ENCODE measurements at places on chromosomes 6 and 20.
A peak's percentile ranks its signal among the peaks of the same experiment; 100 is the strongest.

DNA sequence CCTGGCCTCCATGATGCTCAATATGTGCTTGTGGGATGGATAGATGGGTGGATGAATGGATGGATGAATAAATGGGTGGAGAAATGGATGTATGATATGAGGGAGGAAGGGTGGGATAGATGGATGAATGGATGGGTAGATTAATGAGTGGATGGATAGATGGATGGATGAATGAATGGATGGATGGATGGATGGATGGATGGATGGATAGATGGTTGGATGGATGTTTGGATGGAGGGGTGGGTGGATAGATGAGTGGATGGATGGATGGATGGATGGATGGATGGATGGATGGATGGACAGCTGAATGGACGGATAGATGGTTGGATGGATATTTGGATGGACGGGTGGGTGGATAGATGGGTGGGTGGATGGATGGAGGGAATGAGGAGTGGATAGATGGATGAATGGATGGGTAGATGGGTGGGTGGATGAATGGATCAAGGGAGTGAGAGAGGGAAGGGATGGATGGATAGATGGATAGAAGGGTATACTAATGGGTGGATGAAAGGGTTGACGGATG lies 139.4 kb downstream of the CEBPB start:
- peaks cover 10% of the 10 kb centered on the region for H3K4me1 ChIP-seq
- H3K36me3 ChIP-seq, result no peaks in the 10 kb centered on the region
- DNase-seq, result no peak
- no peaks in the 10 kb centered on the region for H3K27me3 ChIP-seq
- H3K4me3 ChIP-seq, result no peak overlapping the region

- H3K27ac ChIP-seq, result no peak overlapping the region
- H3K4me1 ChIP-seq, result peaks cover 38% of the 10 kb centered on the region
- no peak for DNase-seq
Observed at GRCh38 chr6:132135409-132135808, 184.2 kb upstream of the CCN2 start.

DNA sequence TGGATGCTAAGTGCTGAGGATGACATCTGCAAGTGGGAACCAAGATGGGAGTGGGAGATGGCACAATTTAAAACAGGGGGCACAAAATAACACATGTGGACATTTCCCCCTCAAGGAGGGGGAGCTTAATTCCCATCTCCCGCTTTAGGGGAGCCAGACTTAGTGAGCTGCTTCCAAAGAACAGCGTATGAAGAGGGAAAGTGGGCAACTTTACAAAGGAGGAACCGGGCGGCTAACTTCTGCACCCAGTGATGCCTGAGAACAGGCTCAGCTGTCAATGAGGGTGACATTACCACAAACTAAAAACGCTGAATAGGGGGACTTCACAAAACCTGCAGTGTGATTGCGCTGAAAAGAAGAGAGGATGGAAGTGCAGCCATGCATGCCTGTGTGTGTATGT lies 95.5 kb upstream of the NXT1 start:
- peaks cover 11% of the 10 kb centered on the region for H3K4me1 ChIP-seq
- H3K27me3 ChIP-seq, result no peaks in the 10 kb centered on the region
- DNase-seq, result no peak
- H3K36me3 ChIP-seq, result no peaks in the 10 kb centered on the region
- H3K4me3 ChIP-seq, result no peak overlapping the region

DNA sequence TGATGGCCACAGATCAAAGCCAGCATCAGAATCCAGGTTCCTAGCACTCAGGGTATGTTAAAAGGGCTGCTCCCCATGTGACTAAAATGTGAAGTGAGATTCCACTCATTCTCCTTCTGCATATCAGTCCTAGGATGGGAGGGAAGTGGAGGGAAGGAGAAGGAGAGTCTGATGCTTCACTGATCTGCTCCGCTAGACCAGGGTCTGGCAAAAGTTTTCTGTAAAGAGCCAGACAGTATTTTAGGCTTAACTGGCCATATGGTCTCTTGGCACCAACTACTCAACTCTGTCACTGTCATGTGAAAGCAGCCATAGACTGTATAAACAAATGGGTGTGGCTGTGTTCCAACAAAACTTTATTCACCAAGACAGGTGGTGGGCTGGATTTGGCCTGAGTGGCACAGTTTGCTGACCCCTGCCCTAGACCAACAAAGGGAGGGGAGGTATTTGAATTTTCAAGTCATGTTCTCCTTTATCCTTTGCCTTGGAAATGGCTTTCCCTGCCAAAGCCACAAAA lies 22.6 kb downstream of the GHRH start:
- H3K4me1 ChIP-seq, result peaks cover 5% of the 10 kb centered on the region
- H3K4me3 ChIP-seq, result no peak overlapping the region
- H3K27me3 ChIP-seq, result no peaks in the 10 kb centered on the region
- H3K36me3 ChIP-seq, result peaks cover 90% of the 10 kb centered on the region
- DNase-seq, result no peak

GRCh38 chr20:23907579-23907978 lies 28.0 kb upstream of the CST5 start:
- peaks cover 19% of the 10 kb centered on the region for H3K36me3 ChIP-seq
- DNase-seq, result no peak
- H3K27ac ChIP-seq, result no peak overlapping the region
- H3K4me1 ChIP-seq, result peaks cover 4% of the 10 kb centered on the region

DNA sequence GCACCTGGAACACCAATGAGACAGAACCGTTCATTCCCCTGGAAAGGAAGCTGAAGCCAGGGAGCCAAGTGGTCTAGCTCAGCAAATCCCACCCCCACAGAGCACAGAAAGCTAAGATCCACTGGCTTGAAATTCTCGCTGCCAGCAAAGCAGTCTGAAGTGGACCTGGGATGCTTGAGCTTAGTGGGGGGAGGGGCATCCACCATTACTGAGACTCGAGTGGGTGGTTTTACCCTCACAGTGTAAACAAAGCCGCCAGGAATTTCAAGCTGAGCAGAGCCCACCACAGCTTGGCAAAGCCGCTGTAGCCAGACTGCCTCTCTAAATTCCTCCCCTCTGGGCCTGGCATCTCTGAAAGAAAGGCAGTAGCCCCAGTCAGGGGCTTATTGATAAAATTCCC lies 53.1 kb downstream of the KIF16B start:
- no peaks in the 10 kb centered on the region for H3K27me3 ChIP-seq
- peaks cover 20% of the 10 kb centered on the region for H3K36me3 ChIP-seq
- peaks cover 43% of the 10 kb centered on the region for H3K4me1 ChIP-seq
- H3K4me3 ChIP-seq, result no peak overlapping the region

DNA sequence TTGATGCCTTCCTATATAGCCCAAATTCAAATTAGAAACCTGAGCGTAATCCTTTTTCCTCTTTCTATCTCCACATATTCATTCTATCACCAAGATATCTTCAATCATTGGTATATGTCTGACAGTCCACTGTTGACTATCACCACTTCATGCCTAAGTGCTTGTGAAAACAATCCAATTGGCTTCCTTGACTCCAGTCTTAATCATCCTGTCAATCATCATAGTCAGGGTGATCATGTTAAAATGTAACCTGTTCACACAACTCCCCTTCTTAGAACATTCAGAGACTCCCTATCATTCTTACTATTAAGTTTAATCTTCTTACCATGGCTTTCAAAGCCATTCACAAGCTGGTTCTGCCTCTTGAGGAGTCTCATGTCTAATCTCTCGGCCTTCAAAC lies 616.7 kb downstream of the PHF3 start:
- DNase-seq, result no peak
- H3K36me3 ChIP-seq, result peaks cover 12% of the 10 kb centered on the region
- H3K27ac ChIP-seq, result no peak overlapping the region
- no peak overlapping the region for H3K4me3 ChIP-seq

DNA sequence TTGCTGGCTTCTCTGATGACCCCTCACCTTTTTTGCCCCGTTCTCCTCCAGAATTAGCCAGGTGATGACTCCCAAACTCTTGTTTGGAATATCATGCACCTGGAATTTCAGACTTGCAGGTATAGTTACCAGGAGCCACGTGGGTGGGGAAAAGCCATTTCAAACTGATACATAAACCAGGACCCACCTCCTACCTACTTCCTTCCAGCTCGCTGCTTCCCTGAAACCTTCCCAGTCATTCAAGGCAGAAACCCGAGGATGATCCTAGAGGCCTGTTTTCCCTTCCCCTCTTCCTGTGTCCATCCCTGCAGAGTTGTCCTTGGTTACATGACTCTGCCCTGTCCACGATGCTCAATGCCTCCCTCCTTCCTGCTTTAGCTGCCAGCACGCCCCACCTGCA lies 101.9 kb downstream of the MTHFD1L start:
- no peak for DNase-seq
- H3K27ac ChIP-seq, result 0 out of 2 replicates have a peak overlapping the region, but pooled peaks have one; percentile 10
- no peaks in the 10 kb centered on the region for H3K27me3 ChIP-seq

- H3K36me3 ChIP-seq, result no peaks in the 10 kb centered on the region
- H3K4me3 ChIP-seq, result no peak overlapping the region
- peaks cover 15% of the 10 kb centered on the region for H3K4me1 ChIP-seq
- H3K27me3 ChIP-seq, result no peaks in the 10 kb centered on the region
- H3K27ac ChIP-seq, result no peak overlapping the region
- DNase-seq, result no peak
Observed at GRCh38 chr20:53077373-53078205, 105.4 kb downstream of the TSHZ2 start.

DNA sequence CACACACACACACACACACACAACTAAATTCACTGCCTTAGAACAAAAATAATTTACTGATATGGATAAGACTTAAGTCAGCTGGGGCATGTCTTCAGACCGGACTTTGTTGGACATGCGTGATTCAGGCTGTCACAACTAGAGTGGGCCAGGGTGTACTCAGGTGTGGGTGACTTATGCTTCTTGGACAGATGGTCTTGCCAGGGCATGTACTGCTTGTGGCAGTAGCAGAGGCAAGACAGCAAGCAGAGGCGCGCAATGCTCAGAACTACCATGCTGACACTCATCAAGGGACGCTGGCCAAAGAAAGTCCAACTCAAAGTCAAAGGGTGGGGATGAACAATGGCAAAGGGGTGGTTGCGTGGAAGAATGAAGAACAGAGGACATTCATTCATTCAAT lies 437.5 kb downstream of the CBLN4 start:
- no peak overlapping the region for H3K4me3 ChIP-seq
- DNase-seq, result no peak
- H3K27ac ChIP-seq, result no peak overlapping the region
- H3K4me1 ChIP-seq, result no peaks in the 10 kb centered on the region
- H3K36me3 ChIP-seq, result peaks cover 79% of the 10 kb centered on the region
- peaks cover 4% of the 10 kb centered on the region for H3K27me3 ChIP-seq

GRCh38 chr6:101733899-101734298 lies 340.4 kb downstream of the GRIK2 start:
- peaks cover 32% of the 10 kb centered on the region for H3K4me1 ChIP-seq
- H3K36me3 ChIP-seq, result peaks cover 45% of the 10 kb centered on the region
- no peaks in the 10 kb centered on the region for H3K27me3 ChIP-seq
- DNase-seq, result no peak
- H3K27ac ChIP-seq, result no peak overlapping the region

- H3K27ac ChIP-seq, result no peak overlapping the region
- H3K4me1 ChIP-seq, result peaks cover 28% of the 10 kb centered on the region
- no peak for DNase-seq
- no peaks in the 10 kb centered on the region for H3K27me3 ChIP-seq
- no peak overlapping the region for H3K4me3 ChIP-seq
- H3K36me3 ChIP-seq, result no peaks in the 10 kb centered on the region
Observed at GRCh38 chr20:15564981-15565380, 1008.3 kb downstream of the KIF16B start.

DNA sequence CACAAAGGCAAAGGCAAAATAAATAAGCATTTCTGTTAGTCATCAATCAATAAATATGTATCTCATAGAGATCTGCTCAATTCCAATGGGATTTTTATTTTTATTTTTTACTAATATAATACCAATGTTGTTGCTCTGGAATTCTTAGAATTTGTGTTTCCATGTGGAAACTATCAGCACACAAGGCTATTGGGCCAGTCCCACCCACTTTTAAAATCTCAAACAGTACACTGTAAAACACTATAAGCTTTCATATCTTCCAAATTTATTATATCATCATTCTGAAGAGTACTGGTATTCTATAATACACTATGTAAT lies 563.8 kb upstream of the MARCKS start:
- H3K36me3 ChIP-seq, result no peaks in the 10 kb centered on the region
- H3K4me1 ChIP-seq, result peaks cover 36% of the 10 kb centered on the region
- no peak overlapping the region for H3K27ac ChIP-seq
- no peak for DNase-seq

DNA sequence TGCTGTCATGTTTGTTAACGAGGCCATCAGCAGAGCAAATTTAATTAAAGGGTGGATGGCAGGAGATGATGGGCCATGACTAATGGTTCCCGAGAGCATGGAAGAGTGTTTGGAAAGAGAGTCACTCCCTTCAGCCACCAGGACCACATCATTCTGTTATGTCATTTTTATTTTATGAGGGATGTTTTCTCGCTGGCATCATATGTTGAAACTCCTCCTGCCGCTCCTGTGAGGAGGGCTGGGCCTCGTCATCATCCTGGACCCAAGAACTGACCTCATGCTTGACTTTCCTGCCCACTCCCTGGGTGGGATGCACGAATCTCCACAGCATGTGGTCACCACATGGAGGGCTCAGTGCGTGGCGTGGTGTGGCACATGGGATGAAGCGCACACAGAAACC lies 86.4 kb upstream of the FRMD1 start:
- no peak overlapping the region for H3K4me3 ChIP-seq
- DNase-seq, result no peak
- H3K36me3 ChIP-seq, result peaks cover 17% of the 10 kb centered on the region
- H3K4me1 ChIP-seq, result peaks cover 32% of the 10 kb centered on the region
- H3K27me3 ChIP-seq, result 0 out of 2 replicates have a peak, but pooled peaks cover 2% of the 10 kb centered on the region
- H3K27ac ChIP-seq, result no peak overlapping the region

DNA sequence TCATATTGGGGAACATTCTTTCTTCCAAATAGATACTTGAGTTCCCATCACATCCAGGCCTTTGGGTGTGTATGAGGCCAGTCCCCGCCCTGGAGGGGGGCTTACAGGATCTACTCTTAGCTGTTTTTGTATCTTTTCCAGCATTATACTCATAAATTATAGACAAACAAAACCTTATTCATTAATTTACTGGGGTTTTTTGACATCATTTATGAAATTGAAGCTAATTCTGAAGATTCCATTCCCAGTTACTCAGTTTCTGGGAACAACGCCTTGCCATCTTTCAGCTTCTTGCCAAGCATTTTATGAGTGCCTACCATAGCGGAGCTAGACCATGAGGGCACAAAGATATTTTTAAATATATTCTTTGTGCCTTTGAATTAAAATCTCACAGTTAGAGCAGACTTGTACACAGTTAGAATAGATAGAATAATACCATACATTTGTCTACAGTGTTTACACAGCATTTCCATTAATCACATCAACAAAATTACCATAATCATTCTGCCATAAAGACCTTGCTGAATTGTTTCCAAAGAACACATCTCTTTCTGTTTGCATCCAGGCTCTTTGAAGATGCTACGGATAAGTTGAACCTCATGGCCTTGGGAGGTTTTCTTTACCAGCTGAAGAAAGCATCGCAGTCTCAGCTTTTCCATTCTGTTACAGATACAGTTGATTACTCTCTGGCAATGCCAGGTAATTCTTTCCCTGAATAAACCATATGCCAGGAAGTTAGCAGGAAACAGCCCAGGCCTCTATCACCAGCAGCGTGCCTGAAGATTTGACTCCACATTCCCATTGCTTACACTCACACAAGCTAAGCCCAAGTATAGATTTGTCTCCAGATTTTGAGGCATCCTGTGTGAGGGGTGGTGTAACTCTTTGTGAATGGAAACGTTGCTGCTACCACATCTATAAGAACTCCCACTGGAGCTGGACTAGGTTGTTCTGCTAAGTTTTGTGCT lies 75.4 kb upstream of the PBOV1 start:
- no peak overlapping the region for H3K4me3 ChIP-seq
- no peaks in the 10 kb centered on the region for H3K27me3 ChIP-seq
- peaks cover 10% of the 10 kb centered on the region for H3K36me3 ChIP-seq
- no peak overlapping the region for H3K27ac ChIP-seq

Data from WTC11 (cell line).